ENCODE measurements at places on chromosomes 1 and 21.

DNA sequence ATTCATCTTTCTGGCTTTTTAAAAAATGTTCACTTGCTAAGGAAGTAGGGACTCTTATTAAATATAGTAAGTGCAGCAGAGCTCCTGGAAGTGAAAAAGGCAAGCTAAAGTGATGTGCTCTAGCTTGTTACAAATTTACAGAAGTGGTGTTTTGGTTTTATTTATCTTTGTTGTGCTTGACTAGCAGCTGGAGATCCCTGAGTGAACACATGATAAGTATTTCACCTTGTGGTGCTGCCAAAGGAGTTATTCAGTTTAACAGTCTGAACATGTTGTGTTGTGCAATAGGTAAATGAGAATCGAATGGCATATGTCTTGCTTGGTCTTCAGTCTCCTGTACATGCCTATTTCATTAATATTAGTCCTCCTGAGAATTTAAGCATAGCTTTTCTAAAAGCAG, 315.7 kb downstream of the TPR start:
- DNase-seq, result no peak

DNA sequence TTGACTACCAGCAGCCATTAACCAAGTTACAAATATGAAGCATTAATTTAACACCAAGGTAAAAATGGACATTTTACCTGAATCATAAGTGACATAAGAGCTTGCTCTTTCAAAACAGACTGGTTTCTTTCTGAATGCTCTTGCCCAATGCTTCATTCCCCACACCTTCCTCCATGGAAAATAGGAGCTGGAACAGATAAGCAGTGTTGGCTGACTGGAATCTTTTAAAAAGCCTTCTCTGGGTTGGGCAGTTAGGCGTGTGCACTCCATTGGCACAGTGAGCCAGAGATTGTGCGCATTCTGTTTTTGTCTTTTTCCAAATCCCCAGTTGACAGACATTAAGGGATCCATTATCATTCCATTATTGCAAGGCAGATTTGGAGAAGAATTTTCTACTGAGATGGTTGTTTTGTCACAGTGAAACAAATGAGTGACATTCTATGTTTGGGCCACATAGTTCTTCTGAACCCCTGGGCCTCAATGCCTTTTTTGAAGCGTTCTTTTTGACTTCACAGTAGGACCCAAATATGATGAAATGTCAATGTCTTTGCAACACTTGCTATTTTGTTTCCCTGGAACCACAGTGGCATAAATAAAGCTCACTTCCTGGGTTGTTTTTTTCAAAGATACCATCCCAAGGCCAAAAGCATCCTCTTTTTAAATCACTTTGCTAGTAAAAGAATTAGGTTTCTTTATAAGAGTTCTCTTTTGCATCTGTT, 32.3 kb downstream of the LRRC8B start:
- DNase-seq, result no peak

DNA sequence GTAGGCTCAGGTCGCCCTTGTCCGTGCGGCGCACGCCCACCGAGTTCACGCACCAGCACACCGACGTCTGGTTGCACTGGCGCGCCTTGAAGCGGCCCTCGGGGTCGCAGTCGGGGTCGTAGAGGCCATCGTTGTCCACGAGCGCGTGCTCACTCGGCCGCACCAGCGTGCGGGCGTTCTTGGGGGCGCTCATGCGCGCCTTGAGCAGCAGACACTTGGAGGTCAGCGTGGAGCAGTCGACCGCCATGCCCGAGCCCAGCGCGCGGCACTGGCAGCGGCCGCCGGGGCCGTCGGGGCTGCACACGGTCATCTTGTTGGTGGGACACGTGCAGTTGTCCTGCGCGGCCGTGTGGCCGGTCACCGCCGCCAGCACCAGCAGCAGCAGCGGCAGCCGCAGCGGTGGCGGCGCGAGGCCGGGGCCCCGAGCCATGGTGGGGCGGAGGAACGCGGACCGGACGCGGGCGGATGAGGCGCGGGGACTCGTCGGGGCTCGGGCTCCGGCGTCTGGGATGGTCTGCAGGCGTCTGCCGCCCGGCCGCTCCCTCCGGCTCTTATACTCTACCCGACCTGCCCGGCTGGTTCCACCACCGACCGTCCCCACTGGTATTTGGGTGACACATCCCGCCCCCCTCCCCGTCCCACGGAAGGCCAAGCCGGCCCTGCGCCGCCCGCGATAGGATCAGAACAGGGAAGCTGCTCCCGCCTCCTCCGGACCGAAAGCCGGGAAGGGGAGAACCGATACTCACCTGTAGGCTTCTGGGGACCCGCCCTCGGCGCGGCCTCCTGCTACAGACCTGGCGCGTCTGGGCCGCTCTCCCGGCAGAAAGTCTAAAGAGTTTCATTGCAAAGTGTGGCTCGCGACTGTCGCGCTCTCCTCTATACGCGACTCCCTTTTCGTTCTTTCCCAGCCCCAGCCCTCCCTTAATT, at the start of gene TACSTD2:
TACSTD2 (minus strand) TSS at position 526 of the 927 bp plus-strand sequence; CDS start at position 430, 96 bp downstream.
- DNase-seq, result no peak

DNA sequence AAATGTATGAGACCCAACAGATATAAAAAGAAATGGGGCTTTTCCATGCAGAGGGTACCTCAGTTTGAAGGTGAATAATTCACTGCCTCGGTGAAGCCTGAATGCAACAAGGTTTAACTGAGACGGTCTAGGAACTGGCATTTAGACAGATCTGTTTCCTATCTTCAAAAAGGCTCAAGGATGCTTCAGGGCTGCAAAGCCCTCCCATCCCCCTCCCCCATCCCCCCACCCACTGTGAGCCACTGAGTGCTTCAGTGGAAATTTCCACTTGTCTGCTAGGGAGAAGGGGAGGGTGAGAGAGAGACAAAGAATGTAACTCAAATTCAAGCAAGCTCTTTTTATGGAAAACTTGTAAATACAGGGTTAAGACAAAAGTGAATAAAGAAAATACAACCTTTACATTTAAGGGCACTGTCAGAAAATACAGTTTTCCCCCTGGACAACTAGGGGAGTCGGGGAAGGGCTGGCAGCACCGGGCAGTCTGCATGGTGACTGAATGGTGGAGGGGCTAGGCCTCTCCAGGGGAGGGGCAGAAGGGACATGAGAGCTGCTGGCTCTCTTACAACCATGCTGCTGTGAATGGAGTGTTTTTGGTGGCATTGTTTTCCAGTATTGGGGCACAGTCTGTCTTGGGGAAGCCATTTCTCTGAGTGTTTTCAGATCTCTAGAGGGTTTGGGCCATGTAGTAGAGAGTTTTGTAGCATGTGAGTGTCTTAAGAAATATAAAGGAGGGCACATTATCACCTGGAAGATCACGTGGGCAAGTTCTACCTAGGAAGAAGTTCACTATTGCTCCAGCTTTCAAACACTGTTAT, 56.7 kb downstream of the MRPS6 start:
- no peak for DNase-seq

- no peak for DNase-seq
Observed at GRCh38 chr1:211613108-211613947, 34.4 kb upstream of the SLC30A1 start.

GRCh38 chr1:156656806-156657740, 15.2 kb downstream of the BCAN start:
- DNase-seq, result peak; percentile 61

DNA sequence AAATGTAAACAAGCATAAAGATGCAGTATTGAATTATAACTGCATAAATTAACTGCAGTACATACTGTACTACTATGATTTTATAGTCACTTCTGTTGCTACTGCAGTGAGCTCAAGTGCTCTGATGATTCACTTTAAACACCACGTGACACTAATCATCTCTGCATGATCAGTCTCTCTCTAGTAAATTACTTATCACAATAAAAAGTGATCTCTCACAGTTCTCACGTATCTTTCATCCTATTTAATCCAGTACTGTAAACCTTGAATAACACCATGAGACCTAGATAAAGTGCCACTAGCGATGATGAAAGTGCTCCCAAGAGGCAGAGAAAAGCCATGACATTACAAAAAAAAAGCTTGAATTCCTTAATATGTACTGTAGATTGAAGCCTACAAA, 1242.0 kb downstream of the AMY1C start:
- DNase-seq, result no peak

- DNase-seq, result no peak
Observed at GRCh38 chr1:176384841-176385240, 78.1 kb upstream of the PAPPA2 start.

DNA sequence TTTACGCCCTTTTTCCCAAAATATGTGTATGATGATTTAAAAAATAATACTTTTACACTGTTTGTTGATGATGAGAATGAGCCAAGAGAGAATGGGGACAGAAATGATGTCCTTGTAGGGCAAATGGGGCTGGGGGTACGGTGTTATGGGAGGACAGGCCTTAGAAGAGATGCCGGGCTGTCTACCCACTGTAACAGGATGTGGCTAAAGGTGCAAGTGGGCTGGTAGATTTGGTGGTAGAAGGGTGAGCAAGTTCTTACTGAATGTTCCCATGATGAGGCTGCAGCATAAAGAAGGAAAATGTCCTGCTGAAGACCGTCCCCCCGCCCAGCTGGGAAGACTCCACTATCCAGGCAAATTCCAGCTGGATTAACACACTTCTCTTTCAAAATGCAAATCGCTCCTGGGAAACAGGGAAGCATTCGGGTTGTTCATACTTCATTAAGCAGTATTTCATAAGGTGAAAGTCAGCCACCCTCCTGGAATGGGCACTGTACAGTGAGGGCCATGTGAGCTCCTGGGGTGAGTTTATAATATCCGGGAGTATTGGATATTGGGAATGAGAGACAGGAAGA, 14.0 kb downstream of the GPA33 start:
- DNase-seq, result no peak

DNA sequence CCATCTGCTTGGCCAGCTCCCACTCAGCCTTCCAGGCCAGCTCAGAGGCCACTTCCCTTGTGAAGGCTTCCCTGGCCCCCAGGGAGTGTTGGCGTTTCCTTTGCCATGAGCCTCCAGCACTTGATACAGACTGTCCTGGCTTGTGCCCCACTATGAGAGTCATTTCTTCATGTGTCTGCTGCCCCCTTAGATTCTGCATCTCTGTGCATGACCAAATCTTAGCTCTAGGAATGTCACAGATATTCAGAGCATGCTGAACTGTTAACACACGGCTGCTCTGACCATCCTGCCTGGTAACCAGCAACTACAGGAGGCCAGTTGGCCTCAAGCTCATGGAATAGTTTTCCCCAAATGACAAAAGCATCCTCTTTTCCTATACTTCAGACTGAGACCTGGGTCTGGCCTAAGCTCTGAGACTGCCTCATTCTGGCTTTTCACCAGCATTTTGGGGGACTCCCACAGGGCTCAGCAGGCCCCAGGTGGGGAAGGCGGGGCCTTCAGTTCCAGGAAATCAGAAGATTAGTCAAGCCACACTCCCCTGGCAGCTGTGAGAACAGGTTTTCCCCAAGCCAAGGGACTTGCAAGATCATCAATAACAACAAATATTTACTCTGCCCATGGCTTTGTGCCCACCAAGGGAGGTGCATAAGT, 182.6 kb upstream of the EDN2 start:
- no peak for DNase-seq

- no peak for DNase-seq
Observed at GRCh38 chr1:195697130-195697529, 911.1 kb downstream of the KCNT2 start.

DNA sequence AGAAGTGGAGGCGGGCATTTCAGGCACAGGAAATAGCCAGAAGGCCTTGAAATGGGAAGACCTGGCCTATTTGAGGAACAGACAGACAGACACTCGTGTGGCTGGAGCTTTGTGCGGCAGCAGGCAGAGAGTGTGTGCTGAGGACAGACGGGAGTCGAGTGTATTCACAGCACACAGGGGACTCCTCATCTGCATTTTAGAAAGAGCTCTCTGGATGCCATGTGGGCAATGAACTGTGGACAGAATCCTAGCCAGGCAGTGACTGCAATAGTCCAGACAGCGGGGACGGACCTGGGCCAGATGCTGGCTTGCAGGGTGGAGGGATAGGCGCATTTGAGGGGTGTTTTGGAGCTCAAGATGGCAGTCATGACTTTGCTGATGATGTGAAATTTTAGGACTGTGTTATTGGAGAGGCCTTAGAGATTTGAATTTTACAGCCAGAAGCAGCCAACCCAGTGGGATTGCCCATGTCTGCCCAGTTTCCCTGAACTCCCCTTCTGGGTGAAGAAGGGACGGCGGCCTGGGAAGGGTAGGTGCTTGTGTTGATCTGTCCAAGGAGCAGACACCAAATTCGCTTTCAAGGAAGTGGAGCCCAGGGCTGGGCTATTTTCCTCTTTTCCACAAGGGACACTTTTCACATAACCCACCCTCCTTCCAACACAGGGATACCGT, 43.7 kb downstream of the CHAF1B start:
- DNase-seq, result no peak

- no peak for DNase-seq
Observed at GRCh38 chr1:1624443-1625403, 7.2 kb upstream of the MMP23B start.

DNA sequence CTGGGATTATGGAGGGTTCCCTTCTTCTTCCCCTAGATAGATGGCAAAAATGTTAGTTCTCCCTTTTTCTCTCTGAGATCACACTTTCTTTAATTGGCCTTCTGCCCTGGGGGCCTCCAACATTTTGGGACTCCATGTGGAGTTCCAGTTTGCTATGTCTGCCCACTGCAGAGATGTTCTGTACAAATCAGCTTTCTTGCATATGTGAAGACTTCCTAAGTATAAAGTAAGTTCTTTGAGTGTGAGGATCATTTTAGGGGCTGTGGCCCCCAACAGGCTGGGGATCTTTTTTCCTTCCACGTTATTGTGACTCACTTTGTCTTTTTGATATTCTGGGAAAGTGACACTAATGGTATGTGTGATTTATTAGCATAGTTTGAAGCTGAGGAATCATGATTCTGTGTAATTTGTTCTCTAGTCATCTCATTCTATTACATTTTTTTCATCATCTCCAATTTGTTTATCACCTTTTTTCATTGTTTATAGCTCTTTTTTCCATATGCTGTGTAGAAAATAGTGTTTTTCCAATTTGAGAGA, 48.2 kb downstream of the HHAT start:
- no peak for DNase-seq

GRCh38 chr1:17612831-17613230, 73.3 kb downstream of the ARHGEF10L start:
- DNase-seq, result no peak

DNA sequence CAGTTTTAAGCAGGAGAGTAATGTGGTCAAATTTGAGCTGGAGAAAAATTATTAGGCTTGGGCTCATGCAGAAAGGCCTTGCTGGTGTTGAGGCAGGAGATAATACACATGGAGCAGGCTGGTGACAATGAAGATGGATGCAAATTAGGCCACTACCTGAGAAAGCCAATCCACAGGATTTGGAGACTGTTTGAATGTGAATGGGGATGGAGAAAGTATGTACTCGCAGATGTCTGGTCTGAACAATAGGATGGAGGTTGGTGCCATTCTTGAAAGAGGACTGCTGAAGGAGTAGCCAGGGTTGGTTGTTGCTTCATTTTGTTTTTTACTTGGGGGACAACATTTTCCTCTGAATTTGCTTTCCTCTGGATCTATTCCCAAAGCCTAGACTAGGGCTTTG, 8.0 kb upstream of the KIRREL1 start:
- no peak for DNase-seq

GRCh38 chr1:97314685-97315084, 593.1 kb downstream of the PTBP2 start:
- no peak for DNase-seq

- DNase-seq, result no peak
Observed at GRCh38 chr21:35127851-35128250, 78.7 kb upstream of the RUNX1 start.

- no peak for DNase-seq
Observed at GRCh38 chr1:228410671-228411070, 4.0 kb upstream of the TRIM11 start.
